Mesothelial cell of epicardium (in vitro differentiated cells): ENCODE measurements at places on chromosomes 4 and X. TPM values are rescaled to one million over a fixed set of nuclear protein-coding genes. Genes with fewer than 3 reads are reported as not detected.

DNA sequence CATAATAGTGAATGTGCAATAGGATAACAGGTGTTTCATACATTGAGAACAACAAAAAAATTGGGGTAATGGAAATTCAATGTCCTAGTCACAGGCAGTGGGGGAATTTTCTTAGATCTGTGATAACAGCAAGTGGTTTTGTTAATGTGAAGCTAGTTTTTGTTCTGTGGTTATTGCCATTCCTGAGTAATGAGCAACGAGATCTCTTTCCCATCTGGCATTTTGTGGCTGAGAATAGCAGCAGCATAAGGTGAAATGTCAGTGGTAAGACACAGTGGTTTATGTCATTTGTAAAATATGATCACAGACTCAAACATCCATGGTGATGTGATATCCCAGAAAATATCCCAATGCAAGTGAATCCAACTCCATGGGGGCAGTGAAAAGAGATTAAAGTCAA lies 497.5 kb downstream of the KCNIP4 start:
- H3K4me1 ChIP-seq, result no peaks in the 10 kb centered on the region
- DNase-seq, result no peak
- H3K36me3 ChIP-seq, result no peaks in the 10 kb centered on the region
- no peak overlapping the region for H3K4me3 ChIP-seq
- no peak overlapping the region for H3K27ac ChIP-seq

- H3K36me3 ChIP-seq, result no peaks in the 10 kb centered on the region
- H3K4me3 ChIP-seq, result no peak overlapping the region
- no peak overlapping the region for H3K27ac ChIP-seq
- DNase-seq, result no peak
- no peaks in the 10 kb centered on the region for H3K27me3 ChIP-seq
- H3K4me1 ChIP-seq, result peaks cover 25% of the 10 kb centered on the region
These were observed 77.3 kb downstream of the ARHGAP10 start for GRCh38 chr4:147809211-147809610.

GRCh38 chrX:134480061-134480460 lies 20.1 kb downstream of the HPRT1 start:
- H3K27me3 ChIP-seq, result no peaks in the 10 kb centered on the region
- no peak overlapping the region for H3K4me3 ChIP-seq
- H3K27ac ChIP-seq, result no peak overlapping the region
- peaks cover 2% of the 10 kb centered on the region for H3K4me1 ChIP-seq

The SSX1 gene
- total RNA-seq, result not detected in 3 replicates
